Effector memory CD8-positive, alpha-beta T cell (primary cell): ENCODE measurements at places on chromosomes 2 and 18.

GRCh38 chr2:201938156-201938775, 95.4 kb upstream of the FZD7 start:
- DNase-seq = no peak

- no peak for DNase-seq
Observed at GRCh38 chr2:240478346-240479110, 43.1 kb downstream of the GPC1 start.

DNA sequence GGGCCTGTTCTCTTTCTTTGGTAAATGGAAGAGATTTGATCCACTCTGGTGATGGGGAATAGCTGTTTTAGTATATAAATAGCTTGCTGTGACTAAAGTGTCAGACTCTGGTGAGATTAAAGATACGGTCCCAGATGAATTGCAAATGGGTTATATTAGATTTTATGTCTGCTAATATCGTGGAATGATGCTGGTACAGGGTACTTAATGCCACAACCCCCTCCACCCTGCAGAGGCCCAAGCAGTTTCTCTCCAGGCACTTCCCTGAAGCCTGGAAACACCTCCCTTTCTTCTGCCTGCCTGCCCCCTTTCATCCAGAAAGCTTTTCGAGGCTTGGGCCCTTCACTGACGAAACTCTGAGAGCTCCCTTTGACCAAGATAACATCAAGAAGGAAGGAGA, 21.4 kb upstream of the RFX8 start:
- no peak for DNase-seq

- DNase-seq = no peak
Observed at GRCh38 chr2:123720760-123721159, 304.3 kb upstream of the CNTNAP5 start.

- no peak for DNase-seq
Observed at GRCh38 chr18:45441110-45441847, 174.0 kb upstream of the SLC14A2 start.

GRCh38 chr2:9991829-9992273, 40.4 kb downstream of the GRHL1 start:
- no peak for DNase-seq

- DNase-seq = no peak
Observed at GRCh38 chr2:26729311-26729710, 34.8 kb upstream of the SLC35F6 start.

GRCh38 chr2:138493334-138493733, 8.2 kb upstream of the SPOPL start:
- no peak for DNase-seq

GRCh38 chr2:66573416-66573815, 138.5 kb downstream of the MEIS1 start:
- no peak for DNase-seq

DNA sequence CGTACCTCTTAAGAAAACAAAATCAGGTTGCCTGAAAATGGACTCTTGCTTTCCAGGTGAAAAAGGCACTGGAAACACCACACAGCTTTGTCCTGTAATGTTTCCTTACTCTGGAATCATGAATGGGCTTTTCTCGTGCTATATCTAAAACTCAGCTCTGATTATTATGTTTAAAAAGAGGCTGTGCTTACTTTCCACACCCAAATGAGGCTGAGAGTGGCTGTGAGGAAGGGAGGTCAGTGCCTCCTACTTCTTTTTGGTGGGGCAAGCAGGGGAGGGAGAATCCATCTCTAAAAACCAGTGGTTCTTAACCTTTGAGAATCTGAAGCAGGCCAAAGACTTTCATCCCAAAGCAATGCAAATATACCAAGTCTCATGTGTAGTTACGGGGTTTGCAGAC, 148.6 kb downstream of the FAM210A start:
- DNase-seq = no peak

DNA sequence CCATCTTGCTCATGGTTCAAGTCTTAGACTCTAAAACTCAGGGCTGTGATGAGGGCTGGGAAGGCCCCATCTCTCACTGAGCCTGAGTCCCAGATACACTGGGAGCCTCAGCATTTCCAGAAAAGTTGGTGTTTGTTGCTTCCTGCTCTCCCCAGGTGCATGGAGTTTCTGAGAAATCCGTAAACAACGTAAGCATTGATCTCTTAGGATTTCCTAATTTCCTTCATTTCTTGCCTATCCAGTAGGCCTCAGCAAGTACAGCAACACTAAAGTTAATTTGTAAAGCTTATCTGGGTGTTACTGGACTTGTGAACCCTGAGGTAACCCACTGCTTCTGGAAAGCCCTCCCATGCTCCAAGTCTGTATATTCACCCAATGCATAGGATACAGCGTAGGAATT, 199.4 kb upstream of the SIX3 start:
- no peak for DNase-seq
